ENCODE measurements at places on chromosomes 16 and 17.

DNA sequence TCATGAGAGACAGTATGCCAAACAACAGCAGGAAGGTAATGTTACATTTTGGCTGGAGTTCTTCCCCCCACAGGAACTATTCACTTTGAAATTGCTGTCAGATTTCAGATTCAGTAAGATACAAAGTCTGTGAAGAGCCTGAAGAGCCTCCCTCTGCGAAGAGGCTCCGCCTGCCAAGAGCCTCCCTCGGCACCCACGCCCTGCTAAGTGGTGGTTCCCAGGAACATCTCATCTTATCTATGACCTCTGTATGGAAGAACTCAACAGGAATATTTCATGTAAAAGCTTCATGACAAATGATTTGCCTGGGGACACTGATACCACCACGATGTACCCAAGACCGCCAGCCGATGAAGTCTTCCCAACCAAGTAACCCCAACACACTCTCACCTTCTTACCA is 3.2 kb downstream of the ZC3H7A start:
- DNase-seq, result peak; percentile 45

DNA sequence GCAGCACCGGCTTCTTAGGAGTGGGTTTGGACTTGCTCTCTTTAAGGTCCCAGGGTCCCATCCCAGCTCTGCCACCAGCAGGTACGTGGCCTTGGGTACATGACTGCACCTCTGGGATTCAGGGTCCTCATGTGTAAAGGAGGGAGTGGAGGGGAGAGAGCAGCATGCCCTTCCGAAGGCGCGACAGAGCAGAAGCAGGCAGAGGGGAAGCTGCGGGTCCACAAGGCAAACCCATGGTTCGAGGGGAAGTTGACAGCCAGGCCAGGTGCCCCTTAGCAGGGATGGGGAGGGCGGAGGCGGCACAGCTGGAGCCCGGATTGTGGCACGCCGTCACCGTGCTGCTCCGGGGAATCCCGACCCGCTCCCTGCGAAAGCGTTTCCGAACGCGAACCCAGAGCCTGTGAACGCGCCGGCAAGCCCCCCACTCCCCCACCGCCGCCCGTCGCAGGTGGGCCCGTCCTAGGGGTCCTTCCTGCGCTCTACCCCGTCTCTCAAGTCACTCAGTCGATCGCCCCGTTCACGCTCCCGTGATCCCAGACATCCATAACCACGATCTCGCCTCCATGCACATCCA is 4.1 kb upstream of the TBX2 start:
- DNase-seq, result no peak

DNA sequence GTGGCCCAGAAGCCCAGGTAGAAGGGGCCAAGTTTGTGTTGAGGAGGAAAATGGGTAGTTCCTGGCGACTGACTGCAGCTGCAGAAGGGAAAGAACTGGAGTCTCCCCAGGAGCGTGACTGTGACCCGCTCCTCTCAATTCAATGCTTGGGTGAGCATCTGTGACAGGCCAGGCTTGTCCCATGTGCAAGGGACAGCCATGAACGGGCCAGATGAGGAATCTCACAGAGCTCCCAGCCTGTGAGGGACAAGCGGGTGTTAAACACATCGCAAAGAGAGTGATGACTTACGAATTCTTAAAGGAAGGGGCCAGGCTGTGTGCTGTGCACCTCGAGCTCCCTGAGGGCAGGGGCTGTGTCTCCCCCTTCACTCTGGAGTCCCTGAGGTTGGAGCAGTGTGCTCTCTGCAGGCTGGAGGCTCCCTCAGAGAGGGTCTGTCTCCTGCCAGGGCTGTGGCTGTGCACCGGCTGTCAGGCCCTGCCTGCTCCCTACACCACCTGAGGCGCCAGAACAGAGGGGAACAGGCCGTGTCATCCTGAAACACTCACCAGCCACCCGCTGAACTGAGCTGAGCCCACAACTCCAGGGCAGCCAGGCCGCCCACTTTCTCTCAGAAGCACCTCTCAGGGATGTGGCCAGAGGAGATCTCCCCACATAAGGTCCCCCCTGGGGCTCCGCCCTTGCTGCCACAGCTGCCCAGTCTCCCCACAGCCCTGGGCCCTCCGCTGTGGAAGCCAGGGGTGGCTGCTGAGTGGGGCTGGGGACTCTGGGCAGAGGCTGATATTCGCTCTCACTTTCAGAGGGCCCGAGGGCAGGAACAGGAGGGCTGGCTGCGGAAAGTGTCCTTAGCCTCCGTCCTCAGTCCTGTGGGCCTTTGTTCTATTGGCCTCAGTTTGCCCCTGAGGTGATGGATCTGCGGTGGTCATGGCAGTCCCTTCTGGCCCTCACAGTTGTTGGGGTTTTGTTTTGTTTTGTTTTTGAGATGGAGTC is 25.7 kb upstream of the NXPH3 start:
- DNase-seq, result no peak

DNA sequence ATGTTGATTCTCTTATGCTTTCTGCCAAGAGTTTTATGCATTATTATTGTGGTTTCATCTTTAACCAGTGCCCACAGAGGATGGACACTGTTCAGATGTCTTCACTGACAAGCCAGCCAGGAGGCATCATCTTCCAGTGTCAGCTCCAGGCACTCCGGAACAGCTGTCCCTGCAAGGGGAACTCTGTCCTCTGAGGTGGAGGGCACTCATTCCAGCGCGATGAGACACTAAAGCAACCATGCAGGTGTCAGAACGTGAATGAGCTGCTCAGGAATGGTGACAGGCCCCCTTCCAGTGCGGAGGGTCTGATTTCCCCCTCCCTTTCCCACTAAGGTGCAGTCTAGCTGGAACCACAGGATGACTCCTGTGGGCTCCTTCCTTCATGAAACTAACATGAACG is 117.5 kb downstream of the NOG start:
- no peak for DNase-seq

DNA sequence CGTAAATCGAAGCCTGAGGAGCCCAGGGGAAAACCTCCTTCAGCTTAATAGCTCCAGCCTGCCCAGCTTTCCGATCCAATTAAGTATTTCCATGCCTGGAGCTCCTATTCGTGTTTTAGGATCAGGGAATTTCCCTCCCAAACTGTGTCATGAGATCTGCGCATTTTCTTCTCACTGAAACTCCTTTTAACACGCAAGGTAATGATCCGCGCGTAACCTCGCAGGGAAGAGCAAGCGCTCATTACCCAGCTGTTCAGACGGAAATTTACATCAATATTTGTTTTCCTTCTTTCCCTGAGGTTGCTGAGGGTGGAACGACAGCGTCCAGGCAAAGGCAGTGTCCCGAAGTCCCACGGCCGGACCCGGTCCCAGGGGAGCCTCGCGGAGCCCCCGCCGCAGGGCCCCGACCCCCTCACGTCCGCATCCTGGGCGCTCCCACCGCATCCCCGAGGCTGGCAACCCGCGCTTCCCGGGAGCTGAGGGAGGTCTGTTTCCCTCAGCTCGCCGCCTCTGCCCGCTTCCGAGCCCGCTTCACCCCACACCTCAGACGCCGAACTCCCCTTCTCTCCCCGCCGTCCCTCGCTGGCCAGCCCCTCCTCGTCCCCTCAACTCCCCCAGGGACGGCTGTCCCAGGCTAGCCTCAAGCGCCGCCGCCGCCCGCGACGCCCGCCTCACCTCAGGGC is 415 bp downstream of the ABCA5 start:
- DNase-seq, result peak; percentile 52

DNA sequence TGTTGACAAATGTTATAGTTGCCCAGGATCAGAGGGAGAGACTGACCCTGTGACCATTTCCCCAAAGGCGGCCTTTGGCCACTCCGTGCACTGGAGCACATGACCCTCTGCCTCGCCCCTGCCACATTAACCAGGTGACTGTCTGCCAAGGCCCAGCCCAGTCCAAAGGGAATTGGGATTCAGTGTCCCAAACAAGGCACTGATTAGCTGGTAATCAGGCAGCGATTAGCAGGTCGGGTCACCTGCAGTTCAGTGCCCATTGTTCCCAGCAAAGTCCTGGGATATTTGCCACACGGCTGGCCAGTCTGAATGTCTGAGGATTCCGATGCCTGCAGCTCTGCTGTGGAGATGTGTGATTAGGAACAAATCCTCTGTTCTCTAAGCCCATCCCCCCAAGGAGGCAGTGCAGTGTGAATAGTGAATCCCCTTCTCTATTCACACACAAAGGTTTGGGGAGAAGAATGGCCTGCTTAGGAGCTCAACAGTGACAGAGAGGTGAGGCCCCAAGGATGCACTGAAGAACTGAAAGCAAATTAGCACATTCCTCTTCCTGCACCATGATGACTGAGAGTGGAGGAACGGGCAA is 123.1 kb upstream of the MAF start:
- DNase-seq, result no peak

- DNase-seq, result no peak
Observed at GRCh38 chr17:4331614-4332013, 34.9 kb downstream of the UBE2G1 start.

GRCh38 chr16:80577485-80578280 is 36.9 kb downstream of the DYNLRB2 start:
- DNase-seq, result peak; percentile 24

- DNase-seq, result no peak
Observed at GRCh38 chr17:75109046-75109406, 743 bp upstream of the ARMC7 start.

DNA sequence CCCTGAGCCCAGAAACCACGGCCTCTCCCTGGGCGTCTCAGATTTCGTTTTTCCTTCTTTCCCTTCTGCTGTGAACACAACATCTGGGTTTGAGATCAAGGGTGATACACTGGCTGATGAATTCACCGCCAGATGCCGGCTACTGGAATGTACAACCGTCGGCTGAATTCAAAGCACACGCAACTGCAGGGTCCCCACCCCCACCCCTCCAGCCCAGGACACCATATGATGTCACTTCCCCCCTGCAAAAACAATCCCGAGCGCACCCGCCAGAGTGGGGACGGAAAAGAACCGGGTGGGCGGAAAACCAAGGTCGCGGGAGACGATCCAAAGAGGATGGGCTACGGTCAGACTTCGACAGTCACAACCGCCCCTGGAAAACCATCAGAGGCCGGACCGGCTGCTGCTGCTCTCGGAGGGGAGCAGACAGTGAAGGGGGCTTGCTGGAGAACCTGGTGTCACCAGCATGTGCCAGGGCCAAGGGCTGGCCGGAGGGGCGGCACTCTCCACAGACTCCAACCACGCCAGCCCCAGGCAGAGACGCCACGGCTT is 23.3 kb downstream of the CEP295NL start:
- no peak for DNase-seq

GRCh38 chr16:48479955-48480354 is 94.7 kb upstream of the SIAH1 start:
- no peak for DNase-seq

DNA sequence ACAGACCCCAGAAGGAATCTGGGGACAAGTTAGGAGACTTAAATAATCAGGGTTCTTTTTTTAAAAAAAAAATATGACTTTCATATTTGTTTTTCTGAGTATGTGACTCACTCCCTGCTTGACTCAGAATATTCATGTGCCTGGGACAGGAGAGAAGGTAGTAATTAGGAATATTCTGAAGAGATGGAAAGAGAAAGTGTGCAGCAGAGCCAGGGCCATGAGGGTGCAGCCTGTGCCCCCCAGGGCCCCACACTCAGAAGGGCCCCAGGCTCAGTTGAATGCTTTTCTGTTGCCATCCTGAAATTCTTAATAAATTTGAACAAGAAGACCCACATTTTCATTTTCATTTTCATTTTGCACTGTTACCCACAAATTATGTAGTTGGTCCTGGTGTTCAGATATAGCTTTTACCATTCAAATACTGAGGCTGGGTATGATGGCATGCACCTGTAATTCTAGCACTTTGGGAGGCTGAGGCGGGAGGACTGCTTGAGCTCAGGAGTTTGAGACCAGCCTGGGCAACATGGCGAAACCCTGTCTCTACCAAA is 11.5 kb upstream of the LONP2 start:
- DNase-seq, result no peak

DNA sequence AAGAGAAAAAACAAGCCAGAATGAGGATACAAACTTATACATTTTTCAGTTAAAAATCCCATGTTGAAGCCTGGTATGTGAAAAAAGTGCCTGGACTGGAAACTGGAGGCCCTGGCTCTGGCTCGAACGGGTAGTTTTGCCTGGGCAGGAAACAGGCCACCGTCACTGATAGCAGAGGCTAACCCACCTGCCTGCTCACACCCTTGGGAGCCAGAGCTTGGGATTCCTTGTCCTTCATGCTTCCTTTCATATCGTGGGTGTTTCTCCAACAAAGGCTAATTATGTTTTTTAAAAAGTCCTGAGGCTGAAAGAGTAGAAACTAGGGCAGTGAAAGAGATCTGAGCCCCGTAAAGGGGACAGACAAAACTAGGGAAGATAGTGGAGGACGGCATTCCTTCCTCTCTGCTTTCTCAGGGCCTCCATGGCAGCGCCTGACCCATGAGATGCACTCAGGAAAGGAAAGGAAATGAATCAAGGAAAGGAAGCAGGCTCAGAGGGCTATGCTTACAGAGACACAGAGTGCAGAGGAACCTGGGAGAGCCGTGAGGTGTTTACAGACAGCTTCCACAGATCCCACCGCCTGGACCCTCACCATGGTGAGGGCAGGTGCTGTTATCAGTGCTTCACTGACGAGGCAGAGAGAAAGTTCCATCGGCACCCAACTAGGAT is 138.1 kb downstream of the PARN start:
- DNase-seq, result no peak

DNA sequence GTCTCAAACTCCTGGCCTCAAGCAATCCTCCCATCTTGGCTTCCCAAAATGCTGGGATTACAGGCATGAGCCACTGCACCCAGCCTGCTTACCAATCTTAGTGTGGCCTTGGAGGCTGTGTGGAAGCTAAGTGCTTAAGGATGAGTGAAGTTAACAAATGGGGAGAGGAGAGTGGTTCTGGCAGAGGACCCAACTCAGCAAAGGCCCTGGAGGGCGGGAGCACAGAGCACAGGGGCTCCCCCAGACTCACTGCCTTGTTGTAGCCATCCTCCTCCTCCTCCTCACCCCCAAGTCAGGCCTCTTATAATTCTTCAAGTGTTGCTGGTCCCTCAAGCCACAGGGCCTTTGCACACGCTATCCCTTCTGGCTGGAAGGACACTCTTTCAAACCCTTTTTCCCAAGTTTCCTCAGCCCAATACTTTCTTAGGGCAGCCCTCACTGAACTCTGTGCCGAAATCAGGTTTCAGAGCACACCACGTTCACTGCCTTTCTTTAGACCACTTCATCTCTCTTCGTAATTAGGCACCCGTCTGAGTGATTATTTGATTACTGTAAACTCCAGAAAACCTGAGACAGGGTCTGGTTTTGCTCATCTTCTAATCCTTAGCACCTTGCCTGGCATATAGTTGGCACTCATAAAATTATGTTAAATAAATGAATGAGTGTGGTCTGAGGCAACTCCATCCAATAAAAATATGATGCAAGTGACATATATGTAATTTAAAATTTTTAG is 23.4 kb downstream of the NGFR start:
- no peak for DNase-seq

DNA sequence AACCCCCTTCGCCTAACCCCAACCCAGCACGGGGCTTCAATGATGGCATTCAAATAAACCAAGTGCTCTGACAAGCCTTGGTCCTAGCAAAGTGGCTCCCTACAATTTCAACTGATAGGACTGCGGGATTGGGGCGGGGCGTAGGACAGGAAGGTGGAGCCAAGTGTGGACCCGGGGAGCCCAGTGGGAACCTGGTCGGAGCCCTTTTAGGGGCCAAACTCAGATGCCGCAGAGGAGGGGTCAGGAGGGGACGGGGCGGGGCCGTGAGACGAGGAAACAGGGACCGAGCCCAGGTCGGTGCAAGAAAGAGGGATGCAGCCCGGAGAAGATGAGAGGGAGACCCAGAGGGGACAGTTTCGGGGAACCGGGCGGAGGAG is 13.2 kb upstream of the CDIPT start:
- DNase-seq, result no peak
